NCI-H1694 (cell line): ENCODE measurements at places on chromosomes 5 and 9.

- DNase-seq, result no peak
Observed at GRCh38 chr9:129863059-129863690, 27.9 kb downstream of the USP20 start.

GRCh38 chr5:90055831-90056328 lies 353.7 kb downstream of the CETN3 start:
- no peak for DNase-seq

GRCh38 chr5:1281038-1281882 lies 13.6 kb downstream of the TERT start:
- DNase-seq, result no peak

- DNase-seq, result no peak
Observed at GRCh38 chr5:73411936-73412596, 36.5 kb downstream of the FOXD1 start.

DNA sequence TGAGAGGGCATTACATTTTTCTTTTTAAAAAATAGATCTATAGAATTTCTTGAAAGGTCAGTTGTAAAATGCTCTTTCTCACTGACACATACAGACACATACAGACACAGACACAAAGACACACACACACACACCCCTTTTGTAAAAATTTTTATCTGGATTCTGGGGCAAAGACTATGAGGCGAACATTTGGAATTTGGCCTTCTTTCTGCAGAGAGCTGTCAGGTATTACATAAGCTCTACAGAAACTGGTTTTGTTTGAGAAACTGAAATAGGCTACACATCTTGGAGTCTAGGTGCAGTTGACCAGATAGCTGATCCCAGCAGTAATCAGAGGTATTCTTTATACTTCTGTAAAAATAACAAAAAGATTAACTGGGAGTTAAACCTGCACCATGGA lies 315.9 kb upstream of the RPS23 start:
- DNase-seq, result no peak

GRCh38 chr5:74492230-74492629 lies 148.3 kb downstream of the ENC1 start:
- DNase-seq, result no peak

DNA sequence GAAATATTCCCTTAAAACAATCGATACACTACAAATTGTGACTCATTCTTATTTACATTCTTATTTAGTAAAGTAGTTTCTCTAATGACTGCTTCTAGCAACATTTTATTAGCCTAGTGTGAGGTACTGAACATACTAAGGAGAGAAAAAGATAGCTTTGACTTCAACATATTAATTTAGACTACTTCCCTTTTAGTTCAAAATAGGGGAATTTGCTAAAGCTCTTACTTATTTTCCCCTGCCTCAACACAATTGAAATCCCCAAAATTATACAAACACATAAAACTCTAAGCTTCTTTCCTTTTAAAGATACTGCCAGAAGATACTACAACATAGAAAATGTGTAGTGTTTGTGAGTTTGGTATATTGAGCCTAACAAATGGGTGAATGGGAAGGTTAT lies 55.2 kb downstream of the ANXA1 start:
- no peak for DNase-seq

- no peak for DNase-seq
Observed at GRCh38 chr5:103973669-103974068, 411.1 kb upstream of the NUDT12 start.

- DNase-seq, result peak; percentile 35
Observed at GRCh38 chr5:172939071-172939470, 20.2 kb upstream of the RPL26L1 start.

GRCh38 chr9:21837501-21837900 lies 35.1 kb downstream of the MTAP start:
- no peak for DNase-seq

- DNase-seq, result peak; percentile 89
Observed at GRCh38 chr5:179974946-179975712, 67.4 kb upstream of the TBC1D9B start.

- no peak for DNase-seq
Observed at GRCh38 chr9:804026-804425, 37.5 kb upstream of the DMRT1 start.

GRCh38 chr5:59188419-59189225 lies 605.7 kb downstream of the RAB3C start:
- peak; percentile 69 for DNase-seq

DNA sequence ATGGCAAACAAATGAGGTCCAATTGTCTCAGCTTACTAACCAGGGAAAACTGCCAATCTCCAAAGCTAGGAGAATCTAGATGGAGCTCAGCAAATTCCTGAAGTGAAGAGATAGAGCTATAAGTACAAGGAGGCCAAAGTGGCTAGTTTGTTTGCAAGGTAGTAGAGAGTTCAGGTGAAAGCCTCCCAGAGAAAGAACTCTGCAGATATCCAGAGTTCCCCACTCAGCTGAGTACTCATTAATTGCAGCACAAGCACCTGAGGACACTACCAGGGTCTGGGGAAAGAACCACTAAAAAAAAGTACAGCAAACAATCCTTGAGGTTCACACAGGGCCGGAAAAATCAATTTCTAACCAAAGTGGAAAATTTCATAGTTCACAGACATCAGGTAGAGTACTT lies 250.9 kb downstream of the TMEM232 start:
- no peak for DNase-seq

DNA sequence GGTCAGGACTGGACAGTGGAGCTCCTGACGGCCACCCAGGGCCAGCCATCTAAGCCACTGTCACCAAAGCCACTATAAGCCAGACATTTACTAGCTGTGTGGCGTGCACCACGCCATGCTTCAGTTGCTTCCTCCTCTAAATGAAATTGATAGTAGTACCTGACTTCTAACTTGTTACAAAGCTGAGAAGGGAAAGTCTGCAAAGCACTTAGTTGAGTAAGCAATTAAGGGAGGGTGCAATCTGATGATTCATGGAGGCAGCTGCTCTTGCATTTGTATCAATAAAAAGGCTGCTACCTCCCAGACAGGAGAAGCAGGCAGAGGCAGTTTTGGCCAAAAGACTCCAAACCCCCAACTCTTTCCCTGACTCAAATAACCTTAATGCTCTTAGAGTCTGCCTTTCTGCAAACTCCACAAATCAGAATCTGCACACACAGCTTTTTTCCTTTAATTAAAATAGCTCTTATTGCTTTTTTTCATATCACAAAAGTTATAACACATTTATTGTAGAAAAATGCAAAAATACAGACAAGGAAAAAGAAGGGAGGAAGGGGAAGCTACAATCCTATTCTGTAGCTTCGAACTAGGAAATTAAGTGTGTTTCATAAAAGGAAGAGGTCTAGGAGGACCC lies 19.3 kb upstream of the RAPGEF1 start:
- DNase-seq, result peak; percentile 35

DNA sequence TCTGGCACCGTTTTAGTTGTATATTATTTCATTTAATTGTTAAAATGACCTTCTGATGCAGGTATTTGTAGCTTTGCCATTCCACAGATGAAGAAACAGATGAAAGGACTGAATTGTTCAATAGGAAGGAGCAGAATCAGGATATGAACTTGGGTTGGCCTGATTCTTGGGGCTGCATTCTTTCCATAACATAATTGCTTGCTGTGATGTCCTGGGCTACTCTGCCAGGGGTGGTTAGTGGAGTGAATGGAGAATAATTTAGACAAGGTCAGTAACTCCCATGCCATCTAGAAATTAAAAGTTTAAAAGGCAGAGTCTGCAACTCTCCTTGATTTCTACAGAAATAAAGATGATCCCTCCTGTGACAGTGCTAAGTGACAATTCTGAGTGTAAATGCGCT lies 15.9 kb downstream of the TLR4 start:
- DNase-seq, result no peak

- no peak for DNase-seq
Observed at GRCh38 chr5:106860398-106861044, 810.2 kb downstream of the EFNA5 start.

- no peak for DNase-seq
Observed at GRCh38 chr5:15495026-15495425, 5.0 kb upstream of the FBXL7 start.

- DNase-seq, result no peak
Observed at GRCh38 chr9:105126226-105126625, 118.2 kb upstream of the SLC44A1 start.

- no peak for DNase-seq
Observed at GRCh38 chr5:71719063-71719964, at the start of gene CARTPT. Gene CARTPT, plus strand, starts transcription at chr5:71719275. Its CDS starts 19 bp downstream, at chr5:71719294.

DNA sequence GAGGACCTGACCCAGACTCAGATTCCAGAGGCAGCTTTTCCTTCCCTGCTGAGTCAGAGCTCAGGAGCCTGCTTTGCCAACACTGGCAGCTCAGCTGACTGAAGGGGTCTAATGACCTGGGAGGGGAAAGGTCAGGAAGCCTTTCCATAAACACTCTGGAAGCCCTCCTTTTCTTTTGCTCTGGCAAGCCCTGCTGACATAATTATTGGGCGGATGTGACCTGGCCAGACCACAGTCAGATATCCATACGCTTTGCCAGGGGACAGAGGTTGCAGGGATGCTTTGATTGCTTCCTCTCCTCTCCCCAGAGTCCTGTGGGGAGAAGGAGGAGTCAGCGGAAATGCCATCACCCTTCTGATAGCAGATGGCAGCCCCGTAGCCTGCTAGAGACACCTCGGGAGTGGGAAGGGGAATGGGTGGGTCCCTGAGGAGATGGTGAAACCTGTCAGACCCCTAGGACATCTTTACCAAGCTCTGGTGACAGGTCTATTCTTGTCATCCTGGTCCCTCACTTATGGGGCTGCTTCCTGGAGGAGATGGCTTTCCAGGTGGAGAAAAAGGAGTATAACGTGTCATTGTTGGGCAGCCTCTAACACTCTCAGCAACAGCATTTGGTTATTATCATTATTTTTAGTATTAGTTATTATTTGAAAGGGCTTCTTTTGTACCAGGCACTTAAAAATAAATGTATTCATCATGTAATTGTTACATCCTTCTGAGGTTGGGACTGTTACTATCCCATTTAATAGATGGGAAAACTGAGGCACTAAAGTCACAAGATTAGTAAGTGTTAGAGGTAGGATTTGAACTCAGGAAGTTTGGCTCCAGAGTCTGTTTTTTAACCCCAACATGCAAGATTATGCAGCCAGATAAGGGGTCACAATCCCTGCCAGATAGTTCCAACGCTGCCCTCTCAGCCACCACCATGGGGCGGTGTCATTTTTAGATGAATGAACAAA lies 11.6 kb downstream of the COL27A1 start:
- no peak for DNase-seq

GRCh38 chr5:116564756-116565490 lies 9.7 kb downstream of the SEMA6A start:
- DNase-seq, result no peak

GRCh38 chr9:16258191-16258590 lies 612.3 kb downstream of the BNC2 start:
- DNase-seq, result no peak

DNA sequence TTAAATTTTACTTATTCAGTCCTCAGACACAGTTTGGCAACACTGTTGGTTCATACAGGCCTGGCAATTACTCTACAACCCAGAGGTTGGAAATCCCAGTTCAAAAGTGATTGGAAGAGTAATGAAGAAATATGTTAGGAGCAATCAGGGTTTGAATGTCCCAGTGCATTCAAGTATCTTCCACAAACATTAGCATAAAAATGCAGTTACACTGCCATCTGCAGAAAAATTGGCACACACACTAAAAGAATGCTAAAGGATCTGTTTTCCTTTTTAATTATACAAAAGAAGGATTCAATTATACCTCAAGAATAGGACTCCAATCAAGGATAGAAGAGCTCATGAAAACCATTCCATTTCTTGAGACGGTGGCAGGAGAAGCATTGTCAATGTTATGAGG lies 130.2 kb downstream of the DNAH5 start:
- no peak for DNase-seq

DNA sequence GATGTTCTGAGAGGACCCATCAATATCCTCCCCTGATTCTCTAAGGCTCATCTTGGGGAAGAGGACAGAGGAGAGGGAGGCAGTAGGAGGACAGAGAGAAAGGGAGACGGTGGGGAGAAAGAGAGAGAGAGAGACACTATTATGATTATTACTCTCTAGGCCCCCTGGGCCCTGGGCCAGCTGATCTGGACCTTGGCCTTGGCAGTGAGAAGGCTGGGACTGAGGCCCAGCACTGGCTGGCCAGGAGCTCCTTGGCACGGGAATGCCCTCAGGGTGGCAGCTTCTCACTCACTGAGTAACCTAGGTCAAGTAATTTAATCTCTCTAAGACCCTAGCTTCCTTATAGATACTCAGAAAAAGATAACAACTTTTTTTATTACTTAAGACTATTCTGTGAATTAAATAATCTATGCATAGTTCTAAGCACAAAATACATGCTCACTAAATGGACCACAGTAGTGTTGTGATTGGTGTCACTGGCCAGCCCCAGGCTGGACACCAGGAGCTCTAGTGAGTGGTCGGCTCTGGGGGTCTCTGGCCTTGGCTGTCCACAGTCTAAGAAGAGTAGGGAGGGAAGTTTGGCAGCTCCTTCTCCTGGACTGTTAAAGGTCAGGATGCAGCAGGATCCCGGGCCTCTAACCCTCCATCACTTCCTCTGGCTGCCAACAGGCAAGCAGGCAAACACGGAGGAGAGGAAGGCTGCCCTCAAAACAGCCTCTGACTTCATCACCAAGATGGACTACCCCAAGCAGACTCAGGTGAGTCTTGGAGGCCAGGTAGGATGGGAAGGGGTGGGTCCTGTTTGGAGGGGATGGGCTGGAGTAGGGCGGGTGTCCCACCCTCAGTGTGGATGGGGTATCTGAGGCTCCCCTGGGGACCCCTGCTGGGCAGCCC lies 50.0 kb downstream of the GSN start:
- DNase-seq, result no peak

DNA sequence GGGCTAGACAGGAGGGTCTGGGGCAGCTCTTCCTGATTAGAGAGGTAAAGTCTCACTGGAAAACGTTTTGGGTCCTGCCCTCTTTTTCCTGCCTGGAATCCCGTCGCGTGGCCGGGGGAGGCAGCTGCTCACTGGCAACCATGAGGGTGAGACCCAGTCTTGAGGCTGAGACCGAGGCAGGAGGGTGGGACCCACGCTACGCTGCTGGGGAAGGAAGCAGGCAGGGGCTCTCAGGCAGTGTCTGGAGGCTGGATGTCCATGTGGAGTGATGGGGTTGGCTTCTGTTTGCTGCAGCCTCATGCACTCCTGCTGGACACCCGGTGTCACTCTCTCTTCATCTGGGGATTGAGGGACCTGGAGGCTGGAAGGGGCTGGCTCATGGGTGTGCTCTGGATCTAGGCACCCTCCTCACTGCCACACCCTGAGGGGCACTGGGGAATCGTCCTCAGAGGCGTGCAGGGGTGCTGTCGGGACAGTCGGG lies 11.3 kb upstream of the SLC2A6 start:
- DNase-seq, result no peak

DNA sequence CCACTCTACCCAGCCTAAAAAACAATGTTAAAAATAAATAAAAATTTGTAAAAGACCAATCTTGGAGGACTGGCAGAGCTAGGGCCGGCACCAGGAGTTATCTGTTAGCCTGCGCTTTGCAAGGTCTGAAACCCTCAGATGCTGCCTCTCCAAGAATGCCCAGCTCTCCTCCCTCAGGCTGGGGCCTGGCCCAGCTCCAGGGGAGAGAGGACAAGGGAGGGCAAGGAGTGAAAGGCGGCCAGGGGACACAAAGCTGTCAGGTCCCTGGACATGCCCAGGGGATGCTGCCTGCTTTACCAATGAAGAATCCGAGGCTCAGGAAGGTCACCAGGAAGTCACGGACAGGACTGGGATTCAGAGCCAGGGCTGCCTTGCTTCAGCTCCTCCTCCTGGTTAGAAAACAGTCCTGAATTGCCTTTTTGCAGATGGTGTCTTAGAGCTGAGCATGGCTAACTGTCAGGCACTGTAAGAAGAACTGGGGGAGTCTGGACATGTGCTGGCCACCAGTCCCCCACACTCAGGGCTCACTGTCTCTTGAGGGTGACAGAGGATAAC lies 5.5 kb upstream of the N4BP3 start:
- DNase-seq, result no peak
